ENCODE measurements at places on chromosomes 6 and 20.

GRCh38 chr6:135236732-135237131 lies 55.6 kb downstream of the MYB start:
- no peak for DNase-seq

DNA sequence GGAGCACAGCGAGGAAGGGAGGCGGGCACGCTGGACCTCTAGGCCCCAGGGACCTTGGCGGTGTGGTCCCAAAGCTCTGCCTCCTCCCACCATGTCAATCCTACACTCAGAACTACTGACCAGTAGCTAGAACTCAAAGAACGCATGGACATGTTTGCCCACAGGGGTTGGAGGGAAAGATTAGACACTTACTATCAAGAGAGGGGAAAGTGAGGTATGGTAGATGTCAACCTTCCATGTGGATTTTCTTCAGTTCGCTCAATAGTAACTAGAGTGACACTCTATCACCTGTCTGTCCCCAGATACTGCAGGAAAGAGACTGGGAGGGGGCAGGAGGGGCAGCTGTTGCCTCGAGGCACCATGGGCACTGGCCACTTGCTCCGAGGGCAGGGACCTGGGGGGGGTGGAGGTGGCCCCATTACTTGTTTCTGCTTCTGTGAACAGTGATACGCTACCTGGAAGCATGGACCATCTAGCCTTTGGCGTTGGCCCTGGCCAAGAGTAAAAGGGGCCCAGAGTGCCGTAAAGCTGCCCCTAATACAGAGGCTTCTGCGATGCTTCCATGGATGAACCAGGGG lies 912 bp upstream of the DIDO1 start:
- DNase-seq, result no peak

- no peak for DNase-seq
These were observed 26.1 kb upstream of the RIPOR2 start for GRCh38 chr6:24961852-24962251.

GRCh38 chr6:56416247-56416646 lies 168.9 kb upstream of the COL21A1 start:
- DNase-seq, result no peak

GRCh38 chr6:40315060-40315459 lies 272.1 kb downstream of the LRFN2 start:
- no peak for DNase-seq

DNA sequence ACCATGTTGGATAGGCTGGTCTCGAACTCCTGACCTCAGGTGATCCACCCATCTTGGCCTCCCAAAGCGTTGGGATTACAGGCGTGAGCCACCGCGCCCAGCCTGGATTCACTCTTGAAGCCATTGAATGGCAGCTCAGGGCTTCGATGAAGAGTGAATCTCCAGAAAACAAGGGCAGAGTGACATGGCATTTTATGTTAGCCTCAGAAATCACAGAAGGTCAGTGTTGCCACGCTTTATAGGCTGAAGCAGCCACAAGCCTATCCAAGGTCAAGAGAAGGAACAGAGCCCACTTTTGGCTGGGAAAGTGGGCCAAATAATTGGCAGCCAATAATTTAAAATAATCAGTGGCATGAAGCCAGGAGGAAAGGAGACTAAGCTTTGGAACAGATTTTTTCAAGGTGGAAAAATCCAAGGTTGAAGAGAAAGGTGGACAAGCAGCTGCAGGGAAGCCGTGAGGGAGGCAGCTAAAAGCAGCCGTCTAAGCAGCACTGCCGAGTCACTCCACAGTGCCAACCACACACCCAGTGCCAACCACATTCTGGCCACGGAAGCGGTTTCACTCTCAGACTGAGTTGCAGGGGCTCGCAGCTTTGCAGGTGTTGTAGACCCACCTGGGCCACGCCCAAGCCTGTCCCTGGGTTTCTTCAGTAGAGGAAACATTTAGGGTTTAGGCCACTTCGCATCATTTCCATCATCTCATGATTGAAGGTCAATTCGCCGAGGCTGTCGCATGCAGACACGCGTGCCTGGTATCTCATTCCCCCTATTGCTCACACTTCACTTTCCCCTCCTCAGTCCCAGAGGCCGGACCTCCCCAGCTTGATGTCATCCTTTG lies 17.4 kb upstream of the AVP start:
- DNase-seq, result peak; percentile 54

DNA sequence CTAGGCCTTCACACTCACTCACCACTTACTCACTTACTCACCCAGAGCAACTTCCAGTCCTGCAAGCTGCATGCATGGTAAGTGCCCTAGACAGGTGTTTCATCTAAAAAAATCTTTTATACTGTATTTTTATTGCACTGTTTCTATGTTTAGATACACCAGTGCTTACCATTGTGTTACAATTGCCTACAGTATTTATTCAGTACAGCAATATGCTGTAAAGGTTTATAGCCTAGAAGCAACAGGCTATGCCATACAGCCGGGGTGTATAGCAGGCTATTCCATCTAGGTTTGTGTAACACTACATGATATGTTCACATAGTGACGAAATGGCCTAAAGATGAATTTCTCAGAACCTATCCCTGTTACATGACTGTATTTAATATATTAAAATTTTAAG lies 37.1 kb upstream of the KCNK5 start:
- DNase-seq, result no peak

- DNase-seq, result no peak
These were observed 50.9 kb downstream of the SNRNP48 start for GRCh38 chr6:7640607-7641577.

- DNase-seq, result no peak
These were observed 1.6 kb upstream of the PBOV1 start for GRCh38 chr6:138219901-138220300.

- DNase-seq, result no peak
These were observed 105.0 kb downstream of the PREX1 start for GRCh38 chr20:48722737-48723191.

GRCh38 chr20:10178727-10179313 lies 39.8 kb upstream of the SNAP25 start:
- DNase-seq, result no peak

GRCh38 chr20:38139977-38140753 lies 24.9 kb downstream of the TGM2 start:
- no peak for DNase-seq

DNA sequence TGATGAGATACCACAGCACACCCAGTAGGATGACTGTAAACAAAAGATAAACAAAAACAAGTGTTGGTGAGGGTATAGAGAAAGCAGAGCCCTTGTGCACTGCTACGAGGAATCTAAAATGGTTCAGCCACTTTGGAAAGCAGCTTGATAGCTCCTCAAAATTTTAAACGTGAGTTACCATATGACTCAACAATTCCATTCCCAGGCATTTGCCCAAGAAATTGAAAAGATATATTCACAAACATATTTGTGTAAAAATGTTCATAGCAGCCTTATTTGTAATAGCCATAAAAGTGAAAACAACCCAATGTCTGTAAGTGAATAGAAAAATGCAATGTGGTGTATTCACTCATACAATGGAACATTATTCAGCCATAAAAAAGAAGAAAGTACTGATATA lies 141.0 kb upstream of the BTBD3 start:
- no peak for DNase-seq

DNA sequence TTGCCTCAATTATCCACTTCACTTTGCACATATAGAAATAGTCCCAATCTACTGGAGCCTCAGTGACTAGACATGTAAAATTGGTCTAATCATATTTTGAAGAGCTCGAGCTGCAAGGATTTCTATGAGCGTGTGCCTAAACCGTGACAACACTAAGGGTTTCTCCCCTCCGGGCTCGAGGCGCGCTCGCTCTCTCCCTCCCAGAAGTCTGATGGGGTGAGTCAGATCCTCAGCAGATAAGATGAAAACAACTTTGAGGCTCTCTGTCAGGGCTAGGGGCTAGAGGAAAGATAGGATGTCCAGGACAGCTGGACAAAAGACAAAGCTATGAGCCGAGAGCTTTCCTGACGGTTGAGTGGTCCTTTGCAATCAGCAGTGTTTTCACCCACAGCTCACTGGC lies 16.8 kb downstream of the GNAS-AS1 start:
- no peak for DNase-seq

GRCh38 chr6:19052219-19052618 lies 665.1 kb downstream of the RNF144B start:
- DNase-seq, result no peak

- DNase-seq, result no peak
These were observed 75.9 kb upstream of the EYA4 start for GRCh38 chr6:133165235-133165634.

- DNase-seq, result no peak
These were observed 15.3 kb downstream of the SEC23B start for GRCh38 chr20:18523066-18523465.

DNA sequence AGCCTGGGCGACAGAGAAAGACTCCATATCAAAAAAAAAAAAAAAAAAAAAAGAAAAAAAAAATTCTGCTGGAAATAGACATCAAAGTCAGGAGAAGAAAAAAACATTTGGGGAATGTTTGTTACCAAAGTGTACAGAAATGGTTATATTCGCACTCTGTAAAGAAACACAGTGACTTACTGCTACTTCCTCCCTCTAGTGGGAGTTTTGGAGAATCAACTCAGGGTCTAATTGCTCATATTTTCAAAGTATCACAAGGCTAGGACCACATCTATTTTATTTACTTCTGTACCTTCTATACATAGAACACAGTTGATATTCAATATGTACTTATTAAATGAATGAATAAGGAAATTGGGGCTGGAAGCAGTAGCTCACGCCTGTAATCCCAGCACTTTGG lies 24.4 kb downstream of the ARG1 start:
- no peak for DNase-seq

- no peak for DNase-seq
These were observed 124.1 kb downstream of the FOXO3 start for GRCh38 chr6:108684771-108685329.

- DNase-seq, result no peak
These were observed 184.7 kb downstream of the SAMD5 start for GRCh38 chr6:147693181-147693580.

DNA sequence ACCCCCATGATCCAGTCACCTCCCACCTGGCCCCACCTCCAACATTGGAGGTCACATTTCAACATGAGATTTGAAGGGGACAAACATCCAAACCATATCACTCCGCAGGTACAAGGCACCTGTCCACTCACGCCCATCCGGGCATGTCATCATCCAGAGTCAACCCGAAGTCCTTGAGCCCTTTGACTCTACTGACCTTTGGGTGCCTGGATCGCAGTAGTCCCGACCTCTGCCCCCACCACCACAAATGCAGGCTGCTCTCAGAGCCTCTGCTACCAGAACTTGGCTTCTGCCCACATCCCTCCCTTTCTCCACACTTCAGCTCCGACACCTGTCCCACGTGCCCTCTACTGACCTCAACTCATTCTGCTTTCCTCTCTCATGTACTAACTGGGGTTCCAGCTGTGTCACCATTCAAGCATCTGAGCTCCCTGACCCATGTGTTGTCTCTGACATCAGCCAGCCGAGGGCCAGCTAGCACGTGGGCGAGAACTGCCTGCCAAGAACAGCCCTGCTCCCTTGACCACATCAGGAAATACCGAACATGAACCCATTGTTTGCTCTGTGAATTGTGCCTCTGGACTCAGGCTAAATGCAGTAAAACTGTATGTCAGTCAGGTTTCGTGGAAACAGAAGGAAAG lies 498.3 kb upstream of the SULF2 start:
- DNase-seq, result no peak

DNA sequence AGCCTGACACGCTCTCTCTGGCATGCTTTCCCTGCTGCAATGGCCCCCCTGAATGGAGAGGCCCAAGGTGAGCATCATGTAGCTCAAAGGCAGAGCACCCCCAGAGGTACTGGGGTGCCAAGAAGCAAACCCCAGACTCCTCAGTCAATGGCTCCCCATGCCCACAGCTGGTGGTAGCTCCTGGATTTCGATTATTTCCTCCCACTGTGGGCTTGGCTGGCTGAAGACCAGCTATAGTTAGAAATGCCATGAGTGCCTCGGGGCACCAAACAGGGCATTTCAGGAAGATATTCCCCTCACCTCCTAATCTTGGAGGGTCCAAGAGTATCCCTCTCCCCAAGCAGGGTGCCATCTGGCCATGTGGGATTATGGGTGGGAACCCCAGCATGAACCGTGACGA lies 16.8 kb downstream of the MAP1LC3A start:
- no peak for DNase-seq

DNA sequence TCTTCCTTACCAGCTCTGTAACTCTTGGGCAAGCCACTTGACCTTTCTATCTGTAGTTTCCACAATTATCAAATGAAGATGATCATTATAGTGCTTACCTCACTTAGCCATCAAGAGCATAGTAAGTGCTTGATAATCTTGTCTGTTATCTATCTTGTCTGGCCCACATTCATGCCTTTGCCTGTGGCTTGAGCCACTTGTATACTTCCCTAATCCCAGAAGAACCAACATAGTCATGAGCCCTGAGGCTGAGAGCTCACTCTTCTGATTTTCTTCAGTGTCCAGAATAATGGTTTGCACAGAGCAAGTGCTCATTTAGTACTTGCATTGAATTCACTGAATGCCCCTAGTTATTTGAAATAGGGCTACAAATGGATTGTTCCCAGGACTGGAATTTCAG lies 108.2 kb downstream of the SASH1 start:
- no peak for DNase-seq

DNA sequence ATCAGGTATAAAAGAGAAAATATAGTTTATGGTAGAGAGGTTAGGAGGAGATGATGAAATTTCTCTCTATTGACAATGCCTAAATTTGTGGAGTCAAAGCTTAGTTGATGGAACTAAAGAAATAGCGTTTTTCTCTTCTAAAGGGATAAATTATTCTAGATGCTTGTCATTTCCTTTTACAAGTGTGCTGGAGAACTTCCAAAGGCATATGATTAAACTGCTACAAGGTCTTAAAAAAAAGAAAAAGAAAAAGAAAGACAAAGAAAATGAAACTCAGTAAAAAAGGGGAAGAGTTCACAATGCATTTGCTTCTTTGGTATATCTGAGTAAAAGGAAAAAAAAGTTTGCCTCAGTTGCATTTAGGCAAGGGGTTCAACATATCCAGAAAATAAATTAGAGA lies 499.8 kb upstream of the PTCHD4 start:
- no peak for DNase-seq

DNA sequence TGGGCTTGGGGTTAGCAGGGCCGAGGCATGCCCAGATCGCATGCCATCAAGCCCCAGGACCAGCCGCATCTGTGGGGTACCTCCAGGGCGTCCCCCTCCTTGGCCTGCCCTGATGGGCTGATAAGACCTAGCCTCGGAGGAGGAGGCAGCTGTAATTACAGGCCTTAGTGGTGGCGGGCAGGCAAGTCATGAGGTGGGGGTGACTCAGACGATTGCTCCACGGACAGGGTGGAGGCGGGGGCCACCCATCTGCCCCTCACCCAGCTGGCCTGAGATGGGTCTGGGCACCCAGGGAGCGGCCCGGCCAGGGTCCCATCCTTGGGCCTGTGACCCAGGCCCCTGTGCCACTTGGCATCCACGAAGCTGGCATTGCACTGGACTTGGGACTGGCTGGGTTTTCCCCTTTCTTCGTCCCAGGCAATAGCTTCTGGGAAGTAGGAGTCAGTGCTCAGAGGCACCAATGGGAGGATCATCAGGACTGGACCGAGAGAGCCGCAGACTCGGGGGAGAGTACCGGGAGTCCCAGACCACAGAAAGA lies 57.5 kb downstream of the CEBPB start:
- no peak for DNase-seq

GRCh38 chr6:166202321-166202733 lies 34.7 kb upstream of the TBXT start:
- DNase-seq, result no peak
